Calu3 (cell line): ENCODE measurements at places on chromosomes 12 and 14. TPM values are rescaled to one million over a fixed set of nuclear protein-coding genes. Genes with fewer than 3 reads are reported as not detected.

- no peak overlapping the region for H3K27ac ChIP-seq
- H3K36me3 ChIP-seq: no peaks in the 10 kb centered on the region
- H3K4me1 ChIP-seq: no peaks in the 10 kb centered on the region
- H3K27me3 ChIP-seq: no peaks in the 10 kb centered on the region
- no peak for DNase-seq
These were observed 240.5 kb downstream of the C12orf75 start for GRCh38 chr12:105570944-105571343.

Gene BCL7A
- total RNA-seq: 21.0 and 25.5 TPM in 2 replicates

DNA sequence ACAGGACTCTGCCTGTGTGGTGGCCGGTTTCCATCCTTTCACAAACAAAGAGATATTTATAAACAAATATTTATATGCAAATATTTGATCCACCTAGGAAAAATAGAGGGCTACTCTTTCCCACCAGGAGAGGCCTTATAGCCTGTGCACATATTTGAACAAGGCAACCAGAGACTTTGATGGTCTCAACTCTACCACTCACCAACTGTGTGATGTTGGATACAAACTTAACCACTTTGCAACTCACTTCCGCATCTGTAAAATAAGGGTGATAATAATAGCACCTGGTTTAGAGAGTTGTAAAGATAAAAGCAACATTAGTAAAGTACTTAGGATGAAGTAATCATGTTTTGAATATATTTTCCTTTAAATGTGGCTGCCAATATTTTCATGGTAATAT is 1.5 kb upstream of the CLEC12A start:
- no peak overlapping the region for H3K27ac ChIP-seq
- no peaks in the 10 kb centered on the region for H3K4me1 ChIP-seq

Gene KLRG1
- 0.38 and 0.66 TPM in 2 replicates for total RNA-seq

DNA sequence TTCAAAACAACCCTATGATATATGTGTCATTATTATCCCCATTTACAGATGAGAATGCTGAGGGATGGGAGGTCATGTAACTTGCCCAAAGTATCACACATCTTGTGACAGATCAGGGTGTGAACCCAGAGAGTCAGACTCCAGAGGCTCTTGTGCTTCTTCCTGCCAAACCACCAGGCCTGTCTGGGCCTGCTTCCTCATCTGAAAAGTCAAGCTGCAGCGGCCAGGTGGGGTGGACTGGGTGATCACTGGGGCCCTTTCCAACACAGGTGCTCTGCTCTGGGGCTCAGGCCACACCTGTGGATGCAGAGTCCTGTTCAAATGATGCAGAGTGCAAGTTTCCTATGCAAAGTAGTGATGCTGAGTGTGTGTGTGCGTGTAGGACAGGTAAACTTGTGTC is 26.7 kb downstream of the TSPAN11 start:
- H3K27me3 ChIP-seq: peaks cover 86% of the 10 kb centered on the region
- no peak for DNase-seq
- no peaks in the 10 kb centered on the region for H3K36me3 ChIP-seq
- H3K4me3 ChIP-seq: no peak overlapping the region

GRCh38 chr14:102500158-102500662 is 9.4 kb downstream of the ANKRD9 start:
- no peak overlapping the region for H3K4me3 ChIP-seq
- DNase-seq: no peak
- no peaks in the 10 kb centered on the region for H3K4me1 ChIP-seq
- no peaks in the 10 kb centered on the region for H3K27me3 ChIP-seq
- H3K27ac ChIP-seq: no peak overlapping the region

- DNase-seq: no peak
- no peak overlapping the region for H3K4me3 ChIP-seq
- H3K36me3 ChIP-seq: peaks cover 17% of the 10 kb centered on the region
- H3K27ac ChIP-seq: no peak overlapping the region
- no peaks in the 10 kb centered on the region for H3K27me3 ChIP-seq
These were observed 56.8 kb downstream of the CDK17 start for GRCh38 chr12:96343347-96343954.

DNA sequence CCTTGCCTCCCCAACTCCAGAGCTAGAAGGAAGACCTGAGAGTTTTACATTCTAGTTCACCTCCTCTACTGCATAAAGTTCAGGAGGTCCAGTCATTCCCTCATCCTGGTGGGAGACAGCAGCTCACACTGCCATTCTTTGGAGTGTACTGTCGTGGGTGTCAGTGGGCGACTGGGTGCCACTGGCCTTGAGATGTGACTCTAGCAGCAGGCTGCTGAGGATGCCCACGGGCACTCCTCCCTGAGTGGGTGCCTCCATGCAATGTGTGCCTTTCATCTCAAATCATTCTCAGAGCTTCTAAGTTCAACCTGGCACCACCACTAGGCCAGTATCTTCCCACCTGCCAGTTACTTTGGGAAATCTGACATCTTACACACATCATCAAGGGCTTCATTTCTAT is 12.5 kb downstream of the RFX4 start:
- H3K36me3 ChIP-seq: no peaks in the 10 kb centered on the region
- H3K27me3 ChIP-seq: peaks cover 2% of the 10 kb centered on the region
- H3K4me3 ChIP-seq: no peak overlapping the region
- H3K27ac ChIP-seq: no peak overlapping the region

GRCh38 chr12:25745281-25745680 is 192.2 kb upstream of the LMNTD1 start:
- H3K4me1 ChIP-seq: peaks cover 9% of the 10 kb centered on the region
- DNase-seq: no peak
- H3K36me3 ChIP-seq: no peaks in the 10 kb centered on the region
- no peaks in the 10 kb centered on the region for H3K27me3 ChIP-seq
- H3K27ac ChIP-seq: no peak overlapping the region
- no peak overlapping the region for H3K4me3 ChIP-seq

DNA sequence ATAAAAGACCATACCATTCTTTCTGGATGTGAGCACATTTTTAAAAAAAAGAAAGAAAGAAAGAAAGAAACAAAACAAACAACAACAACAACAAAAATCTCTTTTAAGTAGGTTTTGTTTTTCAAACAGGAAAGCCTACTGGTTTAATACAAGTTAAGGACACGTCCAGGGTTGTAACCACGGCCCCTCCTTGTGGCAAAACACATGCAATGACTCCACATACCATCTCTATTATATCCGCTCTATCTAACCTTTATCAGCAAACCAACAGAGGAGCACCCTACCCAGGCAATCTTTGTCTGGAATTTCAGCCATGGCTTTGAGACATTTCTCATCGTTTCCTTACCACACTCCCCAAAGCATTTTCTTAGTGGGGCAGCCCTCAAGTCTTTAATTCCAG is 360.5 kb upstream of the TMPO start:
- H3K4me3 ChIP-seq: no peak overlapping the region
- H3K27ac ChIP-seq: no peak overlapping the region
- peaks cover 8% of the 10 kb centered on the region for H3K4me1 ChIP-seq
- H3K36me3 ChIP-seq: no peaks in the 10 kb centered on the region

DNA sequence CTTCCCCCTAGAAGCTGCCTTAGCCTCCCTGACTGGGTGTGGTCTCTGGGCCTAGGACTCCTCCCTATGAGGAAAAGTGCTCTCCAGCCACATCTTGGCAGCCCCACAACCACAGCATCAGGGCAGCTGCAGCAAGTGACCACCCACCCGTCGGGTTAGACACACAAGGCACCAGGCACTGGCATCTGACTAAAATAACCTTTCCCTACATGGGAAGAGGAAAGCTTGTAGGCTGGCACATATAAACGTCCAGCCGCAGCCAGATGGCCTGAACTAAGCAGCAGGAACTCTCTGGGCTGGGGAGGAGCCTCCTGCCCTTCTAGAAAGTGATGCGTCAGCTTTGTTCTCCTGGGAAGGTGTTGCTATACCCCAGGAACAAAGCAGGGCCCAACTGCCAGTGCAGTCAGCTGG is 328.7 kb downstream of the DPF3 start:
- H3K36me3 ChIP-seq: no peaks in the 10 kb centered on the region
- no peak overlapping the region for H3K27ac ChIP-seq
- DNase-seq: no peak
- peaks cover 67% of the 10 kb centered on the region for H3K27me3 ChIP-seq
- H3K4me1 ChIP-seq: no peaks in the 10 kb centered on the region

DNA sequence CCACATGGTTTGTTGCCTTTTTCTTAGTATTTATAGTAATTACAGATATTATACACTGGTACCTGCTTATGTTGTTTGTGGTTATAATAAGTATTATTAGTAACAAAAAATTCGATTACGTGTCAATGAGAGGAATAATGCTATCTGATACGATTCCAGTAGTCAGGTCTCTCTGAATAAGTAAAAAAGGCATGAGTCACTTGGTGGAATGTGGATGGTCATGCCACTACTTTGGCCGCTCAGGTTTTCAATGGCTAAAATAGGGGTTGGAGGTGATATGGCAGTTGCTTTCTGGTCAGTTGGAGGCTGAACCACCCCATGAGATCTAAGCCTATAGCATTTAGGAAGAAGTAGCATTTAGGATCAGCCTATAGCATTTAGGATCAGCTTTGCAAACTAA is 255.9 kb downstream of the NPAS3 start:
- H3K4me3 ChIP-seq: no peak overlapping the region
- H3K4me1 ChIP-seq: no peaks in the 10 kb centered on the region
- no peak overlapping the region for H3K27ac ChIP-seq
- H3K36me3 ChIP-seq: no peaks in the 10 kb centered on the region
- no peaks in the 10 kb centered on the region for H3K27me3 ChIP-seq

Gene FGFR1OP2
- 33.7 and 37.5 TPM in 2 replicates for total RNA-seq

- H3K27ac ChIP-seq: no peak overlapping the region
- no peaks in the 10 kb centered on the region for H3K36me3 ChIP-seq
- H3K4me1 ChIP-seq: no peaks in the 10 kb centered on the region
These were observed 45.5 kb upstream of the PTPRR start for GRCh38 chr12:70966046-70966445.

DNA sequence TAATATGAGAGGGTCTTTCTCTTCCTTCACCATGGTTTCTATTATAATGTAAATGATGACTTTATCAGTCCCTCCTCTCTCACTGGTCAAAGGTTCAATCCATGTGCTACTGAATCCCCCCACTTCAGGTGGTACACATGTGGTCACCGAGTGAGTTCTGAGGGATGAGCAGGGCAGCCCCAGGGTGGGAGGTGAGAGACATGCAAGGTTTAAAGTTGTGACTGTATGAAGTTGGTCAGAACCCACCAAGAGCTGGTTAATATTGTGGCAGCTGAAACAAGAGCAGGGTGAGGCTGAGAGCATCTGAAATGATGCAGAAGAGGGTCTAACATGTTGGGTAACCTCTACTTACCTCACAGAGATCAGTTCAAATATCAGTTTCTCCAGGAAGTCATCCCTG is 444.7 kb upstream of the FBXO33 start:
- H3K4me1 ChIP-seq: no peaks in the 10 kb centered on the region
- H3K27me3 ChIP-seq: peaks cover 19% of the 10 kb centered on the region
- no peak overlapping the region for H3K4me3 ChIP-seq
- no peak overlapping the region for H3K27ac ChIP-seq
- no peaks in the 10 kb centered on the region for H3K36me3 ChIP-seq
- no peak for DNase-seq

Gene VDR
- total RNA-seq: 10.1 and 12.5 TPM in 2 replicates

DNA sequence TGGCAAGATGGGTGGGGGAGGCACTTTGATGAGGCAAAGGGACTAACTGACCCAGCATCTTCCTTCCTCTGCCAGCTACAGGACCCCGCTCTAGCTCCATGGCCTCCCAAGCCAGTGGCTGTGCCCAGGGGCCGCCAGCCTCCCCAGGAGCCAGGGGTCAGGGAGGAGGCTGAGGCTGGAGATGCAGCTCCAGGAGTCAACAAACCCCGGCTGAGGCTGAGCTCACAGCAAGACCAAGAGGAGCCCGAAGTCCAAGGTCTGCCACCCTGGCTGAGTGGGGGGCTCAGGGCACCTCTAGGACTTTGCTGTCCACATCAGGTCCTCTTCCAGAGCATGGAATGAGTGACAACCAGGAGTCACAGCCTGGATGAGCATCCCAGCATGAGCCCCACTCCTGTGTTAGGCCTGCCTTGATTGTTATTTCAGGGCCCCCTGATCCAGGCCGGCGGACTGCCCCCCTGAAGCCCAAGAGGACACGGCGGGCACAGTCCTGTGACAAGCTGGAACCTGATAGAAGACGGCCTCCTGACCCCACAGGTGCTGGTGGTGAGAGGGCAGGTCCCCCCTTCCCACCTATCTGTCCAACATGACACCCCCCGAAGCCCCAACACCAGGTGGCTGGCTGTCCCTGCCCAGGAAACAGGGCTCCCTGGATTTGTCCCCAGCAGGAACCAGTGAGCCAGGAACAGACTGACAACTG is 2.5 kb upstream of the CPNE6 start:
- no peak for DNase-seq
- H3K27me3 ChIP-seq: peaks cover 92% of the 10 kb centered on the region
- no peaks in the 10 kb centered on the region for H3K36me3 ChIP-seq

- DNase-seq: no peak
- no peak overlapping the region for H3K4me3 ChIP-seq
- peaks cover 60% of the 10 kb centered on the region for H3K36me3 ChIP-seq
- H3K4me1 ChIP-seq: no peaks in the 10 kb centered on the region
These were observed 10.4 kb downstream of the CFAP73 start for GRCh38 chr12:113159937-113160336.

Gene ADGRD1
- total RNA-seq: not detected in 2 replicates

DNA sequence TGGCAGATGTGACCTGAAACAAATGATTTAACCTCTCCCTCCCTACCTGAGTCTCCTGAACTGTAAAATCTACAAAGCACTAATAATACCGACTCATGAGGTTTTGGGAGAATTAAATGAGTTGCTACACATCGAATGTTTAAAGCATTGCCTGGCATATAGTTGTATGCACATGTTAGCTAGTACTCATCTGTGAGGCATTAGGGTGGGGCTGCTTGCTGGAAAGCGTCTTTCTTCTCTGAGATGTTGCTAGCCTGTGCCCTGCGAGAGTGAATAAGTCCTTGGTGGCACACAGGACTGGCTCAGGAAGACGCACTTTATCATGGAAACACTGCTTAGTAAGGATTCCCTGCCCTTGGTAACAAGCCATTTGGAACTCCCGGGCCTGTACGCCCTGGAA is 6.1 kb downstream of the RAPGEF3 start:
- DNase-seq: no peak
- peaks cover 19% of the 10 kb centered on the region for H3K36me3 ChIP-seq
- peaks cover 48% of the 10 kb centered on the region for H3K4me1 ChIP-seq
- no peaks in the 10 kb centered on the region for H3K27me3 ChIP-seq
- H3K4me3 ChIP-seq: peak overlapping the region; percentile 42

DNA sequence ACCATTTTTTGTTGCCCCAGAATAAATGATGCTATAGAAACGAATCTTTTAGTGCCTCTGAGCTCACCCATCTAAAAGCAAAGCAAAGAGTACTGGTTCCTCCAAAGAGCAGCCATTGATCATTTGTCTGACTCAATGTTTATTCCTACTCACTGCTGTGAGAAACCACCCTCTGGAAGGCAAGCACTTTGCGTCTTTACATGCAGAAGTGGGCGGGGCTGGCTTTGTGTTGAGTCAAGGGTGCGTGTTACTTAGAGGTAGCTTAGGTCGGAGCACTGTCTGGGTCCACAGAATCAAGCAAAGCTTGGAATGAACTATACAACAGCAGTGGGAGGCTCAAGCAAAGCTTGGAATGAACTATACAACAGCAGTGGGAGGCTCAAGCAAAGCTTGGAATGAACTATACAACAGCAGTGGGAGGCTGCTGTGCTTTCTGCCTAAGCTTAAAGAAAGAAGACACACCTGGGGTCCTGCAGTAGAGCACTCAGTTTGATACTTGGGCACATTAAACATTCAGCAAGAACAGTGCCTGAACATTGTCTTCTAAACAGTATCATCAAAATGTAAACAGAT is 77.2 kb upstream of the PRICKLE1 start:
- no peaks in the 10 kb centered on the region for H3K4me1 ChIP-seq
- no peaks in the 10 kb centered on the region for H3K27me3 ChIP-seq
- DNase-seq: peak; percentile 28
- H3K4me3 ChIP-seq: no peak overlapping the region
- no peak overlapping the region for H3K27ac ChIP-seq

GRCh38 chr14:68135566-68135965 is 316.0 kb downstream of the RAD51B start:
- no peak overlapping the region for H3K27ac ChIP-seq
- DNase-seq: no peak
- peaks cover 39% of the 10 kb centered on the region for H3K4me1 ChIP-seq
- H3K4me3 ChIP-seq: no peak overlapping the region
- no peaks in the 10 kb centered on the region for H3K27me3 ChIP-seq

Gene GRIP1
- total RNA-seq: 25.1 and 47.4 TPM in 2 replicates
